ENCODE measurements at places on chromosomes 6 and 20.

GRCh38 chr20:14526891-14527290, 189.5 kb upstream of the FLRT3 start:
- no peak for DNase-seq

DNA sequence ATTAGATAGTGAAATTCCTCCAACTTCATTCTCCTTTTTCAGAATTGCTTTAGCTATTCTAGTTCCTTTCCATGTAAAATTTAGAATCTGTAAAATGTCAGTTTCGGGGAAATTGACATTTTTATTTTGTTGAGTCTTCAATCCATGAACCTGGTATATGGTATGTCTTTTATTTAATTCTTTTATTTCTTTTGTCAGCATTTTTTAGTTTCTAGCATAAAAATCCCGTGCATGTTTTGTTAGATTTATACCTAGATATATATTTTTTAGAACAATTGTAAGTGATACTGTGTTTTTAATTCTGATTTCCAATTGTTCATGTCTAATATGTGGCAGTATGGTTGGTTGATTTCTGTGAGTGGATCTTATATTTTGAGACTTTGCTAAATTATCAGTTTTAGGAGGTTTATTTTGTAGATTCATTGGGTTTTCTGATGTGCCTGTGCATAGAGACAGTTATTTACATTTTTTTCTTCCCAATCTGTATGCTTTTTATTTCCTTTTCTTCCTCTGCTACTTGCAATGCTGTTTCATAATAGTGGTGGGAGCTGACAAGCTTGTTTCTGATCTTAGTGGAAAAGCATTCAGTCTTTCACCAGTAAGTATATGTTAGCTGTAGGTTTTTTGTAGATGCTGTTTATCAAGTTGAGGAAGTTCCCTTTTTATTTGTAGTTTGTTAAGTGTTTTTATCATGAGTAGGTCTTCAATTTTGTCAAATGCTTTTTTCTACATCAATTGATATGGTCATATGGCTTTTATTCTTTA, 13.7 kb downstream of the TAB2 start:
- DNase-seq: no peak

- DNase-seq: no peak
These were observed 41.7 kb upstream of the ZBP1 start for GRCh38 chr20:57661746-57662455.

DNA sequence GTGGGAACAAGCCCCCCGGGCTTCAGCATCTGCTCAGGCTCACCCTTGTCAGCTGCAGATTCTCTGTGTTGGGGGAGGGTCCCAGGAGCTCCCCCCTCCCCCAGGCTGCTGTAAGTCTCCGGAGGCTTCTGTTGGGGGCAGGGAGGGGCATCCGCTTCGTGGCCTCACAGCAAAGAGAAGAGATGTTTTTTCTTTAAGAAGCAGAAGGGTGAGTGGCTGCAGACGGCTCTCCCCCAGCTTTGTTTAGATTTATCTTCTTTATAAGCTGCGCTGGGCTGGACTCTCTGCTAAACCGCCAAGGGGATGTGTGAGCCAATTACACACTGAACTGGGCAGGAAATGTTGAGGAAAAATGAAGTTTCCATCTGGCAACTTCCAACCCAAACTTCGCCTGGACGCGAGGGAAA, 48.7 kb upstream of the GATA5 start:
- no peak for DNase-seq

DNA sequence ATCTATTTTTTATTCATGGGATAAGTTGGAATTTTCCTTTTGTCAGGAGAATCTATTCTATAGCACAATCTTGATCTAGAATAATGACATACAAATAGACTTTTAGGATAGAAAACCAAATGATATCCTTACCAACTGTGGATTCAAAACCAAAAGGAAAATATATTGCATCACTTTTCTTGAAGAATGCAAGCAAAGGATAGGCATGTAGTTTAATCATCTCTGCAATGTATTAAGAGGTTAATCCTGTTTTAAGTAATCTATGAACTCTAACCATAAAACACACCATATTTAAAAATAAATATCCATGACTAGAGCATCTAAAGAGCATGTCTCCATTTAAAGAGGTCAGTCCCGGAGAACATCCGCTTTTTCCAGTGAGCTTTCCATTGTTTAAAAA, 106.7 kb upstream of the CNKSR3 start:
- no peak for DNase-seq

DNA sequence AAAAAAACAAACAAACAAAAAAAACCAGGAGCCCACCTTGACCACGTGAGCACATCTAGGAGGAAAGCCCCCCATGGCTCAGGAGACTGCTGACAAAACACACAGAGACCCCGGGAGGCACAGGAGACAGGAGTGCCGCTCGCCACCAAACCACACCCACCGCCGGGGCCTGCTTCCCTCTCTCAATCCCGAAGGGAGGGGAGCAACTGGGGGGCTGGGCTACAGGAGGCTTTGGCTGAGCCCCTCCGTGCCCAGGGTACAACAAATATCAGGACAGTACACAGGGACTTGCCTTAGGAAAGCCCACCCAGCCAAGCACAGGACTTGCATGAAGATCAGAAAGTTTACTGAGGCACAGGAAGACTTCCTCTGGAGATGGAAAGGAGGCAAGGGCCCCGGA, 102.5 kb downstream of the TAF4 start:
- no peak for DNase-seq

DNA sequence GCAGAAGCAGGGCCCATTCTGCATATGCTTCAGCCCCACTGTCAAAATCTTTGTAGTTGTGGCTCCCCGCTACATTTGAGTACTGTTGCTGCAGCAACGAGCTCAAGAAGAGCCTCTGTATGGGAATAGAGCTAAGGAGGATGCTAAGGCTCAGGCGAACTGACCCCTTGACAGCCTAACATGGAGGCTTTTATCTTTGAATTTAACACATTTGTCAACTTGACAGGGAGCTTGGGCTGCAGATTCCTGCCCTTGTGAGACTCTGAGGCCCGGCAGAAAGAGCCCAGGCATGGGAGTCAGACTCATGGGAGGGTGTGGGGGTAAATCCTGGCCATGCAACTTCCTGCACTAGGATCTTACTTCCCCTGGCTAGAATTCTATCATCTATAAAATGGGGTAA, 278.7 kb upstream of the CITED2 start:
- no peak for DNase-seq

DNA sequence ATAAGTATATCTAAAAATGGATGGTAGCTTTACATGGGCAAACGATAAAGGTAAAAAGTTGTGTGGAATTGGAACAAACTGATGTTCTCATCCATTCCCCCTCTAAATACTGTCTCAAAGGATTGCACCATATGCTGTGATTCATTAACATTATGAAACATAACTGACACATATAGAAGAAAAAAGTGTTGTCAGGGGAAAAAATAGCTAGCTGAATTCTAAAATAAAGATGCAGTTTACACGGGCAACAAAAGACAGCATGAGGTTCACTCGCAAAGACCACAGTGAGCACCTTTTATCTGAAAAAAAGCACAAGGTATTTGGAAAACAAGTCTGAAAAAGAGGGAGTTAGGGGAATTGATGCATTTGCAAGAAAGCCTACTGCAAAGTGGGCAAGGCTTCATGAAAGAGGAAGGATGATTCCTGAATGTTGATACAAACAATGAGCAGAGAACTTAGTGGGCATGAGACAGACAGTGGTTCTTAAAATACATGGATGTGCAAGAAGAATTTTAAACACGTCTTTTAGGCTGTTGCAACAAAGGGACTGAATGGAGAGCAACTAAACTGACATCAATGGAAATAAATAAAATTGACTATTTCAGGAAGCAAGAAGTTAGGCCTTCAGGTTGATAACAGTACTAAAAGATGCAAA, 280.9 kb downstream of the KIF16B start:
- DNase-seq: no peak

GRCh38 chr6:47008397-47008763, 33.8 kb downstream of the ADGRF1 start:
- DNase-seq: no peak

DNA sequence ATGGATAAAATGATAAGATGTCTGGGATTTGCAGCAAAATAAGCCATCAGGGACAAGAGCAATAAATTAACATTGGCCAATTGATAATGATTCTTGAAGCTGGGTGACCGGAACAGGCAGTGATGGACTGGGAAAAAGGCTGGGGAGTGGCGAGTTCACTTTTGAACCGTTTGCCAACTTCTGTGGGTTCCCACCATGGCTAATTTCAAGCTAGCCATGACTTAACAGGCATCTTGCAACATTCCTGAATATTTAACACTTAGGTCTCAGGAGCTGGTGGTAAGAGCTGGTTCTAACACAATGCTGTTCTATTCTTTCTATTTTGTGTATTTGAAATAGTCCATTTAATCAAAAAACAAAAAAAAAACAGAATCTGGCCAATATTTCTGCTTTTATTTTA, 37.6 kb upstream of the CD83 start:
- DNase-seq: no peak

DNA sequence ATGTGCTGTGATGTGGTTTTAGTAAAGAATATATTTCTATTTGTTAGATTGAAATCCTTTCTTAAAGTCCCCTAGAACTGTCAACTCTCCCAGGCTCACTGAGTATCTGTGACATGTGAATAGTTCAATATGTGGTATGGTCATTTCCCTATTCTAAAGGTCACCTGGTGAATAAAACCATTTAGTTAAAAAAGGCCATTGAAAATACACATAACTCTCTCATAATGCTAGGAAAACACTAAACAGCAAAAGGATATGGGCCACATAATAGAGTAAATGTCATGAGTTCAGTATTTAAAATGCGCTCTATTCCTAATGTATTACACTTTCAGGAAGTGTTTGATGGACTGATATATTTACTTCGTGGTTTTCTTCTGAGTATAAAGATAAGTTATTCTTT, 420.9 kb upstream of the JAG1 start:
- no peak for DNase-seq

GRCh38 chr20:20872428-20872827, 160.0 kb upstream of the RALGAPA2 start:
- DNase-seq: no peak

GRCh38 chr6:111791415-111791814, 81.8 kb downstream of the FYN start:
- no peak for DNase-seq
